ENCODE measurements at places on chromosomes 7 and 10. TPM values are rescaled to one million over a fixed set of nuclear protein-coding genes. Genes with fewer than 3 reads are reported as not detected.
A peak's percentile ranks its signal among the peaks of the same experiment; 100 is the strongest.

The NODAL gene
- total RNA-seq: not detected

The OR2A12 gene
- not detected for total RNA-seq

The NUTM2B gene
- 0.51 TPM for total RNA-seq

The PSAP gene
- total RNA-seq: 527 TPM

The DNAJB12 gene
- 16.6 TPM for total RNA-seq

The NKX6-2 gene
- total RNA-seq: not detected

The SLC29A4 gene
- total RNA-seq: 7.7 TPM

The SGMS1 gene
- 49.8 TPM for total RNA-seq

The CALML3 gene
- not detected for total RNA-seq

The GAD2 gene
- not detected for total RNA-seq

The SGPL1 gene
- 39.1 TPM for total RNA-seq

The TMEM213 gene
- not detected for total RNA-seq

GRCh38 chr10:44172883-44173607 lies 211.9 kb downstream of the CXCL12 start:
- no peaks in the 10 kb centered on the region for H3K36me3 ChIP-seq
- no peak for DNase-seq
- H3K4me3 ChIP-seq: no peak overlapping the region
- H3K27ac ChIP-seq: no peak overlapping the region

GRCh38 chr10:93069245-93069561 lies 4.5 kb upstream of the CYP26A1 start:
- peaks cover 15% of the 10 kb centered on the region for H3K27me3 ChIP-seq
- H3K27ac ChIP-seq: no peak overlapping the region
- H3K4me3 ChIP-seq: no peak overlapping the region
- no peaks in the 10 kb centered on the region for H3K36me3 ChIP-seq
- no peak for DNase-seq

GRCh38 chr7:99141841-99142726 lies 1.8 kb downstream of the SMURF1 start:
- no peaks in the 10 kb centered on the region for H3K36me3 ChIP-seq
- peak; percentile 61 for DNase-seq
- H3K27me3 ChIP-seq: no peaks in the 10 kb centered on the region
- H3K27ac ChIP-seq: peak overlapping the region; percentile 66

DNA sequence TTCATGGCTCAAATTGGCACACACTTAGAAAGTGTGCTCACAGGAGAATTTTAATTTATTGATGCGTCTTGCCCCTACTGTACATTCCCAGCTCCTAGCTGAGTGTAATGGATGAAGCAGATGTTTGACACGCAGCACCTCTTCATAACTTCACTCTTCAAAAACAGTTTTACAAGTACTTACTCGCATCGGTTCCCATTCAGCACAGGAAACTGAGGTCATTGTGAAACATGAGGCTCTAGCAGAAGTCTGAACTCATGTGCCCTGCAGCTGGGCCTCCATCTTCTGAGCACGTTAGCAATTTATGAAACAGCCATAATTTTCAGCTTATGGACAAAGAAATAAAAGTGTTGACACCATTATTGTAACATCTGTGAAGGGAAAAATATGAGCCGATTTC lies 558.9 kb upstream of the MGMT start:
- H3K27ac ChIP-seq: no peak overlapping the region
- no peaks in the 10 kb centered on the region for H3K36me3 ChIP-seq

GRCh38 chr7:98398567-98399372 lies 2.1 kb downstream of the BAIAP2L1 start:
- H3K4me3 ChIP-seq: no peak overlapping the region
- no peaks in the 10 kb centered on the region for H3K36me3 ChIP-seq
- peaks cover 15% of the 10 kb centered on the region for H3K4me1 ChIP-seq
- no peak for DNase-seq
- H3K27ac ChIP-seq: peak overlapping the region; percentile 67
- no peaks in the 10 kb centered on the region for H3K27me3 ChIP-seq

GRCh38 chr10:119919271-119919670 lies 26.7 kb downstream of the SEC23IP start:
- no peak overlapping the region for H3K4me3 ChIP-seq
- no peaks in the 10 kb centered on the region for H3K36me3 ChIP-seq
- DNase-seq: no peak
- H3K27me3 ChIP-seq: no peaks in the 10 kb centered on the region

- no peaks in the 10 kb centered on the region for H3K36me3 ChIP-seq
- H3K4me3 ChIP-seq: no peak overlapping the region
- DNase-seq: no peak
- H3K27ac ChIP-seq: no peak overlapping the region
- no peaks in the 10 kb centered on the region for H3K27me3 ChIP-seq
Measured at GRCh38 chr7:66929165-66929564, 8.1 kb downstream of the TMEM248 start.

DNA sequence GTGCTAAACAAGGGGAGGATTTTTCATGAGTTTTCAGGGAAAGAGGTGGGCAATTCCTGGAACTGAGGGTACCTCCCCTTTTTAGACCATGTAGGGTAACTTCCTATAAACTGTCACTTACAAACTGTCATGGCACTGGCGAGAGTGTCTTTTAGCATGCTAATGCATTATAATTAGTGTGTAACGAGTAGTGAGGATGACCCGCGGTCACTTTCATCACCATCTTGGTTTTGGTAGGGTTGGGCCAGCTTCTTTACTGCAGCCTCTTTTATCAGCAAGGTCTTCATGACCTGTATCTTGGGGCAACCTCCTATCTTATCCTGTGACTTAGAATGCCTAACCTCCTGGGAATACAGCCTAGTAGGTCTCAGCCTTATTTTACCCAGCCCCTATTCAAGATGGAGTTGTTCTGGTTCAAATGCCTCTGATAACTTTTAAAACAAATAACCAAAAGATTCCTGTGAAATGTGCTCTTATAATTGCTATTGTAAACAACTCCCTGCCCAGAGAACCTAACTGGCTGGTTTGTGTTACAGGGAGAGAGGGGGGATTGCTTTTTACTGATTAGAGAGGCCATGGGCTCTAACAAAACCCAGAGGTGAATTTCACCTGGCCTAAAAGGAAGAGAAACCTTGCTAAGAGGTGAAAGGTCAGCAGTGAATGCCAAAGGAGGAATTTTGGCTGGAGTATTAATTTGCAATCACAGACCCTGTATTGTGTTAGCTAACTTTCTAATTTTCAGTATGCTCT lies 64.3 kb downstream of the EEPD1 start:
- H3K27ac ChIP-seq: no peak overlapping the region
- H3K27me3 ChIP-seq: no peaks in the 10 kb centered on the region
- no peak overlapping the region for H3K4me3 ChIP-seq
- no peaks in the 10 kb centered on the region for H3K36me3 ChIP-seq
- H3K4me1 ChIP-seq: peaks cover 12% of the 10 kb centered on the region
- no peak for DNase-seq

- DNase-seq: no peak
- H3K36me3 ChIP-seq: no peaks in the 10 kb centered on the region
- H3K4me3 ChIP-seq: no peak overlapping the region
- H3K4me1 ChIP-seq: no peaks in the 10 kb centered on the region
Measured at GRCh38 chr7:584122-584465, 64.4 kb upstream of the PDGFA start.

GRCh38 chr7:17093461-17093860 lies 205.0 kb upstream of the AHR start:
- no peak overlapping the region for H3K4me3 ChIP-seq
- no peaks in the 10 kb centered on the region for H3K36me3 ChIP-seq
- no peaks in the 10 kb centered on the region for H3K4me1 ChIP-seq
- H3K27me3 ChIP-seq: no peaks in the 10 kb centered on the region
- DNase-seq: no peak
- no peak overlapping the region for H3K27ac ChIP-seq

- H3K27me3 ChIP-seq: no peaks in the 10 kb centered on the region
- H3K4me3 ChIP-seq: no peak overlapping the region
- H3K36me3 ChIP-seq: no peaks in the 10 kb centered on the region
Measured at GRCh38 chr7:154860621-154861375, 142.1 kb downstream of the PAXIP1 start.

GRCh38 chr7:110521357-110521911 lies 569.5 kb upstream of the LRRN3 start:
- H3K4me3 ChIP-seq: no peak overlapping the region
- DNase-seq: no peak
- H3K27ac ChIP-seq: no peak overlapping the region
- no peaks in the 10 kb centered on the region for H3K36me3 ChIP-seq
- H3K4me1 ChIP-seq: no peaks in the 10 kb centered on the region

GRCh38 chr7:21149809-21150208 lies 278.1 kb upstream of the SP4 start:
- H3K27ac ChIP-seq: no peak overlapping the region
- no peaks in the 10 kb centered on the region for H3K36me3 ChIP-seq
- H3K27me3 ChIP-seq: no peaks in the 10 kb centered on the region
- no peak for DNase-seq
- no peak overlapping the region for H3K4me3 ChIP-seq

- H3K4me1 ChIP-seq: no peaks in the 10 kb centered on the region
- no peaks in the 10 kb centered on the region for H3K27me3 ChIP-seq
- DNase-seq: no peak
- no peaks in the 10 kb centered on the region for H3K36me3 ChIP-seq
- no peak overlapping the region for H3K27ac ChIP-seq
Measured at GRCh38 chr10:103513380-103514060, 20.0 kb downstream of the NEURL1 start.

DNA sequence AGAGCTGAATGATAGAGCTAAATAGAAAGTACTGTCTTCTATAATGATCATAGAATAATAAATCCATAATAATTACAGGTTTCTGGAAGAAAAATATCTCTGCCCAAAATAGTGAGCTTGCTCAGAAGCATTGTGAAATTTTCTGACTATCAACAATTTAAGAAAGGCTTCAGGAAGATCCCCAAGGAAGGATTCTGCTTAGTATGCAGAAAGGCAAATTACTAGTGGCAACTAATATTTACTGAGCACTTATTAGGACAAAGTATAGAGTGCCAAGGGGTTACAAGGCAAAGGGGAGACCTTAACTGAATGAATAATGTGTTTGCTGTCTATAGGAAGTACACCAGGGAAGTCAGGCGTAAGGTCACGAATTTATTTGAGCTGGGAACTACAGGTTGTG lies 158.1 kb upstream of the LRRTM3 start:
- no peaks in the 10 kb centered on the region for H3K36me3 ChIP-seq
- no peak for DNase-seq
- no peak overlapping the region for H3K27ac ChIP-seq
- H3K27me3 ChIP-seq: no peaks in the 10 kb centered on the region

- H3K36me3 ChIP-seq: no peaks in the 10 kb centered on the region
- no peak overlapping the region for H3K27ac ChIP-seq
- H3K27me3 ChIP-seq: no peaks in the 10 kb centered on the region
Measured at GRCh38 chr10:26869528-26869927, 8.8 kb upstream of the ABI1 start.

DNA sequence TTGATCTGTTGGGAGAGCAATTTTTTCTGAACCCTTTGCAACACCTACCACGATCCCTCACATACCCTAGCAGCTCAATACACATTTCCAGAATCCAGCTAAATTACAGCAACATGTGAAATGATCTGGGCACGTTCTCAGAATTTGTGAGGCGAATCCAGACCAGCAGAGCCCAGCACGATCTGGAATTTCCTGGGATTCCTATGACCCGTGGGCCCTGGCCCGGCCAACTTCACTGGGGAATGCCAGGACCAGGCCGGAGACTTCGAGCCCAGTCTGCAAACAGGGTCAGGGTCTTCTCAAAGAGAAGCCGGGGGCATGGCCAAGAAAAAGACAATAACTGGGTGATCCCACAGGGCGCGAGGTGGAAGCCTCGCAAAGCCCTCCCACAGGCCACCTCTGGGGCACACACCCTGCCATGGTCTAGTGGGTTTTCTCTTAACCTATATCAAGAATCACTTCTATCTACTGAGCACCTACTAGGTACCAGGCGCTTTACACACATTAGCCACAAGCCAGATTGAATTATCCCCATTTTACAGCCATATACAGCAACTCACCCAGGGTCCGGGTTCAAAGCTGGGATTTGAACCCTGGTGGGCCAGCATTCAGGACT lies 33.8 kb downstream of the FAM53B start:
- no peaks in the 10 kb centered on the region for H3K36me3 ChIP-seq
- H3K27ac ChIP-seq: no peak overlapping the region
- H3K4me1 ChIP-seq: peaks cover 32% of the 10 kb centered on the region

- H3K27me3 ChIP-seq: no peaks in the 10 kb centered on the region
Measured at GRCh38 chr10:1308173-1308961, 252.2 kb downstream of the WDR37 start.

- H3K36me3 ChIP-seq: no peaks in the 10 kb centered on the region
- no peak overlapping the region for H3K27ac ChIP-seq
- H3K27me3 ChIP-seq: no peaks in the 10 kb centered on the region
- DNase-seq: no peak
Measured at GRCh38 chr10:66405566-66405965, 520.3 kb upstream of the LRRTM3 start.

- H3K4me3 ChIP-seq: no peak overlapping the region
- no peak overlapping the region for H3K27ac ChIP-seq
- H3K27me3 ChIP-seq: no peaks in the 10 kb centered on the region
- peaks cover 13% of the 10 kb centered on the region for H3K4me1 ChIP-seq
- DNase-seq: no peak
Measured at GRCh38 chr10:50373821-50374501, 122.6 kb upstream of the ASAH2 start.

GRCh38 chr7:55105952-55106351 lies 87.1 kb downstream of the EGFR start:
- no peak overlapping the region for H3K4me3 ChIP-seq
- no peak overlapping the region for H3K27ac ChIP-seq
- H3K4me1 ChIP-seq: no peaks in the 10 kb centered on the region
- DNase-seq: no peak
- no peaks in the 10 kb centered on the region for H3K36me3 ChIP-seq

DNA sequence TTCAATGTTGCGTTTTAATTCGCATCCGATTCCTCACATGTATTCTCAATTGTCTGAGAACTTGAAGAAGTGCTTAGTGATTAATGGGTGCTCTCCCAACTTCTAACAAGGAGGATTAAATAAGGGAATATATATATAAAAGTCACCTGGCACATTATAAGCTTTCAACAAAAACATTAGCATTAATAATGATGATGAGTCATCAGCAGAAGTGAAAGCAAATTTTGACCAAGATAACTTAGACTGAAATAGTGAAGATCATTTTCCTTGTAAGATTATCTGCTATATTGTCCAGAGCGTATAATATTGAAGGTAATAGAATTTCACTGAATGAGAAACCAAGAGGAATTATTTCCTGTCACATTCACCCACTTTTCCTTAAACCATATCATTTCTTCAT lies 8.5 kb downstream of the ASAH2 start:
- no peak overlapping the region for H3K4me3 ChIP-seq
- H3K27me3 ChIP-seq: no peaks in the 10 kb centered on the region
- H3K4me1 ChIP-seq: peaks cover 4% of the 10 kb centered on the region
- H3K36me3 ChIP-seq: no peaks in the 10 kb centered on the region

- H3K4me3 ChIP-seq: no peak overlapping the region
- no peak overlapping the region for H3K27ac ChIP-seq
- no peaks in the 10 kb centered on the region for H3K36me3 ChIP-seq
- H3K4me1 ChIP-seq: no peaks in the 10 kb centered on the region
- no peak for DNase-seq
Measured at GRCh38 chr7:65938336-65938895, 43.6 kb downstream of the GUSB start.

- H3K4me3 ChIP-seq: no peak overlapping the region
- H3K27ac ChIP-seq: no peak overlapping the region
- H3K27me3 ChIP-seq: no peaks in the 10 kb centered on the region
- H3K36me3 ChIP-seq: no peaks in the 10 kb centered on the region
Measured at GRCh38 chr7:7918736-7919448, 49.7 kb upstream of the GLCCI1 start.
